RWPE2 (cell line): ENCODE measurements at places on chromosomes 6 and 20.

- no peak for DNase-seq
Measured at GRCh38 chr6:48080227-48081009, 30.6 kb downstream of the PTCHD4 start.

- DNase-seq = no peak
Measured at GRCh38 chr6:67073938-67074337, 1366.9 kb upstream of the EYS start.

- DNase-seq = no peak
Measured at GRCh38 chr20:46289432-46289831, 18.9 kb downstream of the CDH22 start.

DNA sequence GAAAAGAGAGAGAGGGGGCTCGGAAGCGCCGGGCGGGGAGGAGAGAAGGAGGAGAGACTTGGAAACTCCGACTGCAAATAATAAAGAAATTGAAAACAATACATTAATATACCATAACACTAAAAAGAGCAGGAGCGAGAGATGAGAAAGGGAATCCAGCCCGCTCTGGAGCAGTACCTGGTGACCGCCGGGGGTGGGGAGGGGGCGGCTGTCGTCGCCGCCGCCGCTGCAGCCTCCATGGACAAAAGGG lies 338 bp downstream of the E2F3 start:
- no peak for DNase-seq

- DNase-seq = no peak
Measured at GRCh38 chr6:317448-318144, 25.3 kb downstream of the DUSP22 start.

DNA sequence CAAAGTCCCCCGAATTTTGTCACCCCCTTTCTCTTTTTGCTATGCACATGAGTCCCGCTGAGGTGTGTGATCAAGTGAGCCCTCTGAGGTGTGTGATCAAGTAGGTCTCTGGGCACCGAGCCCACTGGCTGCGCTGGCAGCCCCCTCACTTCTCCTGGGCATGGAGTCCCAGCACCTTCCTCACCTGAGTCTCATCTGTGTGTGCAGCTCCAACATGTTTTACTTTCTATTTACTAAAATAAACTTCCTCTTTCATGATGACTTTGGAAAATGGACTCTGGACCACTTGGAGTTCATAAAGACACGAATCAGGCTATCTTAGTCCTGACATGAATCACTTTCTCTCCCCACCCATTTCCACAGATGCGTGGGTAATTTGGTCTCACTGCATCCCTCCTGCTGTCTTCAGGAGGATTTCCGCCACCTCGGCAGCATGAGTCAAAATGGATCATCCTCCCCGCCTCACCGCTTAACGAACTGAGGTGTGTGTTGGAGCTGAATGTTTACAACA lies 39.8 kb downstream of the PRDM1 start:
- DNase-seq = no peak

GRCh38 chr6:147879031-147879580 lies 370.6 kb downstream of the SAMD5 start:
- no peak for DNase-seq

GRCh38 chr20:53738039-53738944 lies 144.7 kb upstream of the ZNF217 start:
- DNase-seq = peak; percentile 94

GRCh38 chr6:121711472-121711871 lies 276.0 kb downstream of the GJA1 start:
- no peak for DNase-seq

DNA sequence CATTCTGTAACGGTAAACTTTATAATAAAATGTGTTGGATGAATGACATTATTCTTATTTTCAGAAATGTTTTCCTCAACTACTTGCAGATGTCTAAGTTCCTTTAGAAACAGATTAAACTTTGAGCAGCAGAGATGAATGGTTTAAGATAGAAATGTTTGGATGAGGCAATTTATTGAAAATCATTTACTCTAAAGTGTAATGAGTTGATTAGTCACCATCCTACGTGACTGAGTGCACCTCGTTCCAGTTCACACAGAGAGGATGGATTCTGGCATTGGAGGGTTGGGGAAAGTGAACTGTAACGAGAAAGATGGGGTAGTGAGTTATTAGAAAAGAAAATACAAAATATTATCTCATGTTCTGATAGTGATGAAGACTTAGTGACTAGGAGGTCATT lies 28.7 kb downstream of the SMPDL3A start:
- no peak for DNase-seq

- DNase-seq = no peak
Measured at GRCh38 chr20:16434062-16434664, 139.1 kb downstream of the KIF16B start.

- DNase-seq = peak; percentile 93
Measured at GRCh38 chr6:131950767-131951575, at the start of gene CCN2. CCN2 (minus strand) TSS chr6:131951372; CDS start chr6:131951172, 200 bp downstream.

DNA sequence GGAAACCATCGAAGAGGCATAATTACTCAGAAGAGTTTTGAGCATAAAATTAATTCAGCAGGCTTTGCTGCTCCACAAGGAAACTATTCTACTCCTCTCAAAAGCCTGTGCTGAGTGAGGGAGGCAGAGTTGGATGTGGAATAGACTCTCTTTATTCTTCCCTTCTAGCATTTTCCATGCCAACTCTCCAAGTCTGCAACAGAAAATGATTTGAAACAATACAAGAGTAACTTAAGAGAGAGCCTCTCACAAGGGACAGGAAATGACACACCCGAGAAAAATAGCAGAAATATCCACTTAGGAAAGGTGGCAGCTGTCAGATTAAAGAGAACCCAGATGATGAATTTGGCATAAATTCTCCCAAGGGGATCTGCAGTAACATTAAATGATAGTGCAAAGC lies 26.3 kb upstream of the LAMP5 start:
- DNase-seq = no peak

GRCh38 chr6:128599036-128599435 lies 78.6 kb upstream of the PTPRK start:
- DNase-seq = no peak

DNA sequence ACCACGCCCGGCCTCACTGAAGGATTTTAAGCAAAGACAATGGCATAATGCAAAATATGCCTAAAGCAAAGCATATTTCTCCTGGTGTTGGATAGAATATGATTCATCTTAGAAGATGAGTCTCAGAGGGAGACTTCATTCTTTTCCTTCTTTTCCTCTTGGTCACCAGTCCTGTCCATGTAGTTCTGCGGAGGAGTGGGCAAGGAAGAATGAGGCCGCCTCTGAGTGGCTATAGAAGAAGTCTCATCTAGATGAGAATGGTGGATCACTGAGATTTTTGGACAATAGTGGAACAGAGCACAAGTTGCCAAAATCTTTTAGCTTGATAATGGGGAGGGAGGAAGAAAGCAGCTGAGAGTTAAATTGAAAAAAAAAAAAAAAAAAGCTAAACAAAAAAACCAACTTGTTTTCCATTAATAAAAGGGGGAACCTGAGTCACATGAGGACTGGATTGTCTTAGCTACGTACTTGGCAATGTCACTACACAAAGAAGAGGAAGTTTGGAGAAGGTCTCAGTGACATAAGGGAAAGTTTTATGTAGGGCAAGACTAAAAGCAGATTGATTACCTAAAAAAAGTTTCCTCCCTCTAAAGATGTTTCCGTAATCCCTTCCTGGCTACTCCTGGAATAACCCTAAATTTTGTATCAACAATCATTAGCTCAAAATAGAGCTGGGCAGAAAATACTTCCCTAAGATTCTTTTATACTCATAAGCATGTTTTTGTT lies 6.0 kb downstream of the CD83 start:
- DNase-seq = no peak

- peak; percentile 29 for DNase-seq
Measured at GRCh38 chr20:23125159-23125558, 39.0 kb upstream of the CD93 start.

GRCh38 chr6:169956580-169956979 lies 205.2 kb downstream of the ERMARD start:
- DNase-seq = no peak

GRCh38 chr6:77448546-77448945 lies 14.7 kb downstream of the HTR1B start:
- DNase-seq = no peak

DNA sequence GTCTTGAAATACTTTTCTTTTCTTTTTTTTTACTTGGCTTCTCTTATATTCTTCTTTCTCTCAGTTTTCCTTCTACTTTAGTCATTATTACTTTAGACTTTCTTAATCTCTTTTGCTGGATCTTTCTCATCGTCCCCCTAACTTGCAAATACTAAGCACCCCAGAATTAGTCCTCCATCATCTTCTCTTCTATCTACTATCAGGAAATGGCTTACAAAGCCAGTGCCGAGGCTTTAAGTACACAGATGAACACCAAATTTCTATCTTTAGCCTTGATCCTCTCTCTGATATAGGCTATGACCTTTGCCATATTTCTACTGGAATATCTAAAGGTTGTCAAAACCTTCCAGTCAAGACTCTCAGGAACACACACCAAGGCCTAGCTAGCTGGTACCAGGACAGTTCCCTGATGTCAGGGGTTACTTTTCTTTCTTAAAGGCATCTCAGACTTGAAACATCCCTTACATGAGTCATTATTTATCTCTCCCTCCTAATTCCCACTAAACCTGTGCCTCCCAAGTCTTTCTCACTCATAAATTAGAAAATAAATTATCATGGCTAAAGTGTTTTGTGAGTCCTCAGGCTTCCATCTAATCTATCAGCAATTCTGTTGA lies 278.6 kb upstream of the TCF21 start:
- no peak for DNase-seq

DNA sequence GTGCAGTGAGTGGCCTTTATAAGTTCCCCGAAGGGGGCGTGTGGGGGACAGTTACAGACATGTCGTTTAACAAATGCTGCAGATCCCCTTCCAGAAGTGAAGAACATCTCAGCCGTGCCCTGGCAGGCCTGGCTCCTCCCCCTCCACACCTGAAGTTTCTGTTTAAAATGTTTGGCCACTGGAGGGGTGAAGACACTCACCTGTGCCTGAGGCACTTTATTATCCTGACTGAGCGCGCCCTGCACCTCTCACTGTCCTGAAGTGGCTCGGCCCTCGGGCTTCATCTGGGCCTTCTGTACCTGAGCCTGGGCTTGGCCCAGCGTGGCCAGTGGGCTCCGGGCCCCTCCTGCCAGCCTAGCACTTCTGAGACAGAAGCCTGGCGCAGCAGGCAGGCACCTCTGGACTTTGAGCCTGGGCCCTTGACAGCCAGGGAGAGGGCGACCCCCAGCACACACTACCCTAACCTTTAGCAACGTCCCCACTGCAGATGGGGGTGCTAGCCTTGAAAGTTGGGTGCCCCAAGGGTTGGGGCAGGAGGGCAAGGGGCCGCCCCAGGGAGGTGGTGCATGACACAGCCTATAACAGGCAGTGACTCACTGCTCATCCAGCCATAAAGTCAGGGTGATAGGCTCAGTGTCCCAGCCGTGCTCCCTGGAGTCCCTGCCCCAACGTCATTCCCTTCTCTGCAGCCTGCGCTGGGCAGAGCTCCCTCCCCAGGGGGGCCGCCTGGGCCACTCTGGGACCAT lies 13.6 kb upstream of the GATA5 start:
- no peak for DNase-seq

DNA sequence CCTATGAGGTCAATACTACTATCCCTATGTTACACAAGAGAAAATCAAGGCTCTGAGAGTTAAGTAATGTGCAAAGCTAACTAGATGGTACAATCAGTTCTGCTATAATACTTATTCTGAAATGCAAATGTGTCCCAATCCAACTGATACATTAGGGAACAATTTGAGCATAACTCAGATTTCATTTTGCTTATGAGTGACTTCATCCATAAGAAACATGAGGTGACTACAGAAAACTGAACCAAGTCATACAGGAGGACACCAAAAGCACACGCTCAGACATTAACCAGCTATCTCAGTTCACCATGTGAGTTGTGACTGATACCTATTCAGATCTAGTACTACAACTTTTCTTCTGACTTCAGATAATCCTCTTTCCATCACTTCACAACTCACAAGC lies 179.9 kb upstream of the RUNX2 start:
- DNase-seq = no peak

DNA sequence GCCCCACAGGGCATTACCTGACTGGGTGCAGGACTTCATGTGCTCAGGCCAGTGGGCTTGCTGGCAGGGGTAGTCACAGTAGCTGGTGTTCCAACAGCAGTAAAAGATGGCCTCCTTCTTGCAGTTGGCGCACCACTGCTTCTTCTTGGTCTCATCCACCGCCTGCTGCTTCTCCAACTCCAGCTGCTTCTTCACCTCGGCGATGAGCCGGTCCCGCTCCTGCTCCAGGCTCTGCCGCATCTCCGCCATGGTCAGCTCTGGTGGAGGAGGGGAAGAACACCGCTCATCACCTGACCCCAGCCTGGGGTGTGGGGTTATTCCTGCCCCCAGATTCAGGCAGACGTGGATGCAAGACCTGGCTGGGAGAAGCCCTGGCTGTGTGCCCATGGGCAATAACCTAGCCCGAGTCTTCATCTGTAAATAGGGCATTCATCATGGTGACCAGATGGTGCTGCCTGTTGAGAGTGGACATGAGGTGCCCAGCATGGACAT lies 132.2 kb downstream of the ZMYND8 start:
- no peak for DNase-seq

DNA sequence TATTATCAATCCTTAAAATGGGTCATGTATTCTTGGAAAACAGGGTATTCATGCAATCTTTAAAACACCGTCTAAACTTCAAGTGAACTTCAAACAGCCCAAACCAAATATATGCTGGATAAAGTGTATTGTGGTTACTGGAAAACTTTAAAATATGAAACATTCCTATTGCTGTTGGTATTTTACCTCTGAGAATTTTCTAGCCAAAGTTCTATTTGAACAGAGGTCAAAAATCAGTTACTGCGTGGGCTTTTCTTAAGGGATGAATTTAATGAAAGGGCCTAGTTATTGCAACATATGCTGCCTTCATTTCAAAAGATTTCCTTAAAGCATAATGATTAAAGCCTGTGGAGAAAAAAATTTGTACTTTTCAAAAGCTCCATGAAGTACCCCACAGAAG lies 436.0 kb downstream of the PLCB1 start:
- no peak for DNase-seq

GRCh38 chr6:34393191-34393965 lies 909 bp upstream of the NUDT3 start:
- DNase-seq = no peak

- no peak for DNase-seq
Measured at GRCh38 chr20:44580581-44581268, 1.7 kb upstream of the PKIG start.
